Germinal center (tissue), 1 donor: ENCODE measurements at places on chromosomes 16 and 17.

DNA sequence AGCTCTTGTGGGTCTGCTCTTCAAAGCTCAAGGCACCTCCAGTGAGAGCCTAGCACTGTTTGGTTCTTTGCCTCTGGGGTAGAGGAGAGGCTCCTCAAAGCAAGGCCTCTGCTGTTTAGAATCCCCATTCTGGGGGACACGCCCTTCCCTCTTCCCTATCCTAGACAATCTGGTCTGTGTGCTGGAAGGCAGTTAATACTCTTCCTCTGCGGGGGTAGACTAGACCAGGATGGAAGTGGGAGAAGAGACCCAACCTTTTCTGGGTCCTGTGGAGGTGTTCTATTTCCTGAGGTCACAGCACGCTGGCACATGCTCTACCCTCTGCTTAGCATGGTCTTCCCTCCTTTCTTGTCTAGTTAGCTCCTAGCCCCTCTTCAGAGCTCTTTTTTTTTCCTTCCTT lies 7.7 kb downstream of the ERAL1 start:
- DNase-seq: no peak

DNA sequence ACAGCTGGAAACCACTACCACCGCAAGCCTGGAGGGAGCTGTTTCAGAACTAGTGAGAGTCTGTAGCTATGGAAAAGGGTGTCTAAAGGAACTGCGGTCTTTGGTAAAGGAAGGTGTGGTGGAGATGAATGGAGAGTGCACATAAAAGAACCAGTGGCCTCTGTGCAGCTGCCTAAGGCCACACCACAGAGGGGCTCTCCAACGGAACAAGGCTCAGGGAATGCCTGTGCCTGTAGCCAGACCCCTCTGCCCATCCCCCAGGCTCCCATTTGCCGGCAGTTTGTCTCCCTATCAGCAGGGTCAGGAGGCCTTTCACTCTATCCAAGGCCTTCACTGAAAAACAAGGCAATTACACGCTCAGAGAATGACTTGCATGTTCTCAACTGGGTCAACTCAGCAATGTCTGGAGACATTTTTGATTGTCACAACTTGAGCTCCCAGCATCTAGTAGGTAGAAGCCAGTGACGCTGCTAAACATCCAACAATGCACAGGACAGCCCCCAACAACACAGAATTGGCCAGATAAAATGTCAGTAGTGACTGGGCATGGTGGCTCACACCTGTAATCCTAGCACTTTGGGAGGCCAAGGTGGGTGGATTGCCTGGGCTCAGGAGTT lies 3.3 kb upstream of the FDXR start:
- DNase-seq: no peak

DNA sequence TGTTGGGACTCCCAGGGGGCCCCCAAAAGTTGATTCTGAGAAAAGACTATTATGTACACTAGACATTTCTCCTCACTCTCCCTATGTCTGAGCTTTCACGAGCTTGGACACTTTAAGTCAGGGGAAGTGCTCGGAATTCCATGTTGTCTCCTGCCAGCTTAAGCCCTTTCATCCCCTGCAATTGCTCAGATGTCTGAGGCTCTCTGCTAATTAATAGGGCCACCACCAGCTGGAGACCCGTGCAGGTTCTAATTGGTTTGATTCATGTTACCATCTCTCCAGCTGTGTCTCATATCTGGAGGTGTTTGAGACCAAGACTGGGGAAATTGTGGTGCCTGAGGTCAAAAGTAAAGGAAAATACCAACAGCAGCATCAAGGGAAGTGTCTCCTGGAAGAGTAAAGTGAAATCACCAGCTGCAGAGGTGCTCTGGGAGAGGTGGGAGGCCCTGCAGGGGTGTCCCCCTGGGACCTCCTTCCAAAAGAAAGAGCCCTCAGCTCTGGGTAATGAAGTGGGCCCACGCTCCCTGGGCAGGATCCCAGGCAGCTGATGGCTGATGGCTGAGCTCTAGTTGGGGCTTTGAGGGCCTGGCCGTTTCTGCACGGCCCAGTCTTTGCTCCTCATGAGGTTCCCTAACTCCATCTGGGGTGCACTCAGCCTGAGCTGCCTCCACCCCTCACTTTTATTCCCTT lies 5.8 kb upstream of the UTS2R start:
- DNase-seq: no peak

GRCh38 chr17:57707892-57708291 lies 37.2 kb downstream of the CCDC182 start:
- no peak for DNase-seq

- peak; percentile 75 for DNase-seq
Measured at GRCh38 chr17:3683054-3683511, 12.9 kb downstream of the P2RX5 start.
